ENCODE measurements at places on chromosomes 1 and 21.

- DNase-seq, result no peak
Observed at GRCh38 chr1:203439131-203439730, 36.4 kb upstream of the PRELP start.

GRCh38 chr21:35775778-35776544 lies 284.4 kb downstream of the SETD4 start:
- no peak for DNase-seq

GRCh38 chr1:39360731-39361130 lies 130.7 kb upstream of the BMP8A start:
- DNase-seq, result peak; percentile 5

- peak; percentile 27 for DNase-seq
Observed at GRCh38 chr1:10866321-10867093, 70.1 kb upstream of the CASZ1 start.

- DNase-seq, result no peak
Observed at GRCh38 chr1:41353744-41354143, 7.5 kb upstream of the FOXO6 start.

DNA sequence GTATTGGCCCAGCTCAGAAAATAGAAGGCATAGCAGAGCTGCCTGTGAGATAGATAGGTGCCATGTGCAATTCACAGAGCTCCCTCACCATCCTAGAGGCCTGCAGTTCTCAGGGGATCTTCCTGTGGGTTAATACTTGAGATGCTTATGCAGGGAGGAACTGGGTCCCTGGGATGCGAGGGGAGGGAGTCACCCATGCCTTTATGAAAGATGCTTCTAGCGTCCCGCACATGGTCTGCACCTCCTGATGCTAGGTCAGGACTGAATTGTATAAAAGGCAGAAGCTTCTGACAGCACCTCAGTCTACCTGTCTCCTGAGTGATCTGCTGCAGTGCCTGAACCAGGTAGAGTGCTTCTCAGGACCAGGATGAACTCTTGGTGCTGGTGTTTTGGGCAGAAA lies at the start of gene LCE5A:
LCE5A (plus strand) TSS at position 301 of the 400 bp plus-strand sequence. CDS start 732 bp downstream, outside the sequence.
- no peak for DNase-seq

GRCh38 chr1:67889953-67890567 lies 56.8 kb upstream of the GNG12 start:
- DNase-seq, result no peak

- no peak for DNase-seq
Observed at GRCh38 chr1:1426496-1427105, 5.5 kb upstream of the ANKRD65 start.

GRCh38 chr1:235275836-235276235 lies 52.1 kb downstream of the ARID4B start:
- no peak for DNase-seq
